ENCODE measurements at places on chromosomes 4 and X.
A peak's percentile ranks its signal among the peaks of the same experiment; 100 is the strongest.

GRCh38 chrX:40647307-40648197, at the start of gene CXorf38:
Gene CXorf38, minus strand, starts transcription at chrX:40647561. Its CDS starts 41 bp downstream, at chrX:40647520.
- peak; percentile 96 for DNase-seq

DNA sequence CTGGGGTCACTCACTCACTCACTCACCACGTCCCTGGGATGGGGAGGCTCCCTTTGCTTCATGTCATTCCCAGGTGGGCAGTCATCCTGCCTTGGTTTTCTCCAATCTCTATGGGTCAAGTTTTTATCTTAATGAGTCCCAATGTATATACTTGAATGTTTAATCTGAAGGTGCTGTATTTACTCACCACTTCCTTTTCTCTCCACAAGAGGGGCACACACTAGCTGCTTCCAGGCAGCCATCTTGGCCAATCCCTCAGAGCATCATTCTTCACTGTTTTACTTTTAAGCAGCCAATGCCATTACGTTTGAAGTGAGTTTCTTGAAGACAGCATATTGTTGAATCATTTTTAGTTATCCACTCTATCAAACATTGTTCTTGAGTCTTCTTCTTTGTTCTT, 153.4 kb upstream of the ARSJ start:
- DNase-seq, result no peak

DNA sequence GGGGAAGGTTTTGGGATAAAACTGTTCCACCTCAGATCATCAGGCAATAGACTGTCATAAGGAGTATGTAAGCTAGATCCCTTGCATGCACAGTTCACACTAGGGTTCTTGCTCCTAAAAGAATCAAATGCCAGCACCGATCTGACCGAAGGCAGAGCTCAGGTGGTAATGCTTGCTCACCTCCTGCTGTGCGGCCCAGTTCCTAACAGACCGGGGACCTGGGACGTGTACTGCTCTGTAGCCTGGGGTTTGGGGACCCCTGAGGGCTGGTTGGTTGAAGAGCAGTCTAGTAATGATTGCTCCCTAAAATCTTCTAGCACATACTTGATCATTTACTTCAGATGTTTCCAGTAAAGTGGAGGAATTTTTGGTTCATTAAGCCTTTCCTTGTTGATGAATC, 173.1 kb upstream of the SLIT2 start:
- DNase-seq, result no peak

DNA sequence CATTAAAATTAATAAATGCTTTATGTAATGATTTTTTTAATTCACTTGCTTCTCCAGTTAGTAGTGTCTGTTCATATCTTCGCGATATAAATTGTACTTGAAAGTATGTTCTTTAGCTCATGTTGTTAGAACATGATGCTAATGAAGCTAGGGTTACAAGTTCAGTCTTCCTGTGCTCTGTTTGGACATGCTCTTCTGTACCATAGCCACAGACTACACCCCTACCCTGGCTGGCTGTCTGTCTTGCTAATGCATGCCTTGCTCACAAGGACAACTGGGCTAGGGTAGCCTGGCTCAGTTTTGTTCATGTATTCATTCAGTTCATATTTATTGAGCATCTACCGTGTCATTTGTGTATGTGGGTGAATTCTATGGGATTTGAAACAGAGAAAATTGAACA, 50.8 kb upstream of the MTMR1 start:
- no peak for DNase-seq

DNA sequence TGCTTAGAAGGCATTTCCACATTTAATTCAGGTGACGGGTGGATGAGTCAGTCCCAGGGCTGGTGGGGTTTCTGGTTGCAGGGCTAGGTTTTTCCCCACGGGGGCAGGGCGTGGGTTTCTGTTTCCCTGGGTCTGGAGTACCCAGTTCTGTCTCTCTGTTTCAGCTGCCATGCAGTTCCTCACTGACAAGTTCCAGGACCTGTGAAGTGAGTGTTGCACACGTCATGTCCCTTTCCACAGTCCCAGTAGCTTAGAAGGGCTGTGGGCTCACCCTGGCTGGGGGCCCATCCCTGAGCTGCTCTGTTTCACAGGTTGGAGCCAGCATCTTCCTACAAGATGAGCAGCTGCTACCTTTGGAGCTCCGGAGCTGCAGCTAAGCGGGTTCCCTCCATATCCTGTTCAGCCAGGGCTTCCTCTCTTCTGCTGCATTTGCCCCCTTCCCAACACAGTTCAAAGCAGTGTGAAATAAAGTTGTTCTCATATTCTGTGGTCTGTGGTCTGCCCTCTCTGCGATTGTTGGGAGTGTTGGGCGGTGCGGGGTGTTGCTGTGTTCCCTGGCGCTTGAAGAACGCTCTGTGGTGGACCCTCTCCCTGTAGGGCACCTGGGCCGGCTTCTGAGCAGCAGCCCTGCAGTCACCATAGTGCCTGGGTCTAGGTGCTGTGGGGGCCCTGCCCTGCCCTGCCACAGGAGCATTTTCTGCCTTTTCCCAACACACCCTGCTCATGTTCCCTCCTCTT, 3.9 kb downstream of the LOC101059915 start:
- no peak for DNase-seq

DNA sequence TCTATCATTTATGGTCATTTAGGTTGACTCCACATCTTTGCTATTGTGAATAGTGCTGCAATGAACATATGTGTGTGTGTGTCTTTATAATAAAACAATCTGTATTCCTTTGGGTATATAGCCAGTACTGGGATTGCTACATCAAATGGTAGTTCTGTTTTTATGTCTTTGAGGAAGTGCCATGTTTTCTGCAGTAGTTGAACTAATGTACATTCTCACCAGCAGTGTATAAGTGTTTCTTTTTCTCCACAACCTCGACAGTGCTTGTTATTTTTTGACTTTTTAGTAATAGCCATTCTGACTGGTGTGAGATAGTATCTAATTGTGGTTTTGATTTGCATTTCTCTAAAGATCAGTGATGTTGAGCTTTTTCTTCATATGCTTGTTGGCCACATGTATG, 80.5 kb downstream of the ARHGAP6 start:
- DNase-seq, result no peak

- no peak for DNase-seq
These were observed 327.3 kb downstream of the CAMK2D start for GRCh38 chr4:113434247-113434587.

DNA sequence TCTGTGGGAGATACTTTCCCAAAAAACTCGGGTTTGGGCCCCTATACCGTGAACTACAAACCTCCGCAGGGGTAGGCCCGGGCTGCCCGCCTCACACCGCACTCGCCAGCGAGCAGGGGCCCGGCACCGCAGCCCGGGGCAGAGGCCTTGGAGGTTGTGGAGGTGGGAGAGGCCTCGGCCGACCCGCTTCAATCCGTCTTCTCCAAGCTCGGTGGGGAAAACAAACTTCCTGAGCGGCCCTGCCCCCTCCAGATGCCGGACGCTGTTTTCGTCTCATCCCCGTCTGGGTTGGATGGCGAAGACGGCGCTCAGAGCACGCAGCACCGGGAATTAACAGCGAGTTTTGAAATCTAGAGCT, 442 bp upstream of the MCUB start:
- DNase-seq, result peak; percentile 65

GRCh38 chr4:171940656-171941055, 127.5 kb downstream of the GALNTL6 start:
- no peak for DNase-seq

DNA sequence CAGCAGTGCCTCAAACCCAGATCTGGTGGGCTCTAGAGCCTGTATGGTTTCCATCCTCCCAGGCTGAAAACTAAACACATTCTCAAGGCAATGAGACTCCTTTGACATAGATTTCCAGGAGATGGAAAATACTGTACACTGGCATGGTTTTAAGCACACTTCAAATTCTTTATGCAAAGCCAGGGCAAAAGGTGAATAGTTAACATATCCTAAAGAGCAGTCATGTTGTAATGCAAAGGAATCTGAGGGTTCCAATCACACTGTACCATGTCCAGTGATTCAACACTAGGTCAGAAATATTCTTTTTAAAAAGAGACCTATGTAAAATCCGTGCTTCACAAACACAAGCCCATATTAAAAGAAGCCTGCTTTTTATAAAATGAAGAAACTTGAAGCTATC, 195.3 kb downstream of the QDPR start:
- no peak for DNase-seq

DNA sequence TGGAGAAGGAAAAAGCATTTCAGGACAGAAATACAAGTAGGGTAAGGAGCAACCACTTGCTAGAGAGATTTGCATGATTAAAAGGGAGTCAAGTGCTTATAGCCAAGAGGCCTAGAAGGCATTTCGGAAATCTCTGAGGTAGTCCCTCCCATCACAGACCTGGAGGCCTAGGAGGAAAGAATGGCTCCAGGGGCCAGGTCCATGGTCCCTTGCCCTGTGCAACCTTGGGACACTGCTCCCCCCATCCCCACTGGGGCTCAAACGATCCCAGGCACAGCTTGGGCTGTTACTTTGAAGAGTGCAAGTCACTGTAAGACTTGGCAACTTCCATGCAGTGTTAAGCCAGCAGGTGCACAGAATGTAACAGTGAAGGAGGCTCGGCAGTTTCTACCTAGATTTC, 51.2 kb upstream of the FBXW7 start:
- no peak for DNase-seq

DNA sequence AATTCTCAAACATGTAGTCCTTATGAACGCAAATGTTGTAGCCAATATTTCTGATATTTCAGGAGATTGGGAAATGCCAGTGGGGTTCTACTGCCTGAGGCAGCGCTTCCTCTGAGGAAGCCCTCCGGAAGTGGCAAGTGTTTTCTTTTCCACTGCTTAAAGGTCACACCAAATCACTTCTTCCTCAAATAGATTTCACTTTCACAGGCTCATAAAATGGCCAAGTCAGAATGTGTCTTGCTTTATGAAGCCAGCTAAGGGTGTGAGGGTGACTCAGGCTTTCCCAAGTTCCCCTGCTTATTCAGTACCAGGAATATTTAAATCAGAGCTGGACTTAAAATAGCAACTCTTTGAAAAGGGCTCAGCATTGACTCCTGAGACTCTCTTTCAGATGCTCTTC, 514.2 kb upstream of the DIPK2B start:
- peak; percentile 10 for DNase-seq

Data from ascending aorta (tissue), 2 donors.